ENCODE measurements at places on chromosomes 12 and 14.

- DNase-seq, result no peak
These were observed 125.1 kb upstream of the GRIP1 start for GRCh38 chr12:66803930-66804329.

- no peak for DNase-seq
These were observed 19.4 kb downstream of the TCHP start for GRCh38 chr12:109919456-109919855.

DNA sequence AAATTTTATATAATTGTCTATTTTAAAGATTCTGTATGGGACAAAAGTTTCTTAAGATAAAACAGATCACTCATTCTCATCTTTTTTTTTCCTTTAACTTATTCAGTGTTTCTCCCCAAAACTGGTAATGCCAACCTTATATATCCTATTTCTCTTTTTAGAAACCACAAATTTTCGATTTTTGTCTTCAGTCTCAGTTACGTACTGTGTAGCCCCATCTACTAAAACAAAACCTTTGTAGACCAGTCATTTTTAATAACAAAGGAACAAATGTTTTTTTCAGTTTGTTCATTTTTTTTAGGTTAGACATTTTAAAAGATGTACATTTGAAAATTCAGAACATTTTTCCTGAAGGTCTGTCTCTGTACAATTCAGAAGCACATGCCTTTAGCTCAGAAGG lies 18.2 kb downstream of the PNMA1 start:
- no peak for DNase-seq

DNA sequence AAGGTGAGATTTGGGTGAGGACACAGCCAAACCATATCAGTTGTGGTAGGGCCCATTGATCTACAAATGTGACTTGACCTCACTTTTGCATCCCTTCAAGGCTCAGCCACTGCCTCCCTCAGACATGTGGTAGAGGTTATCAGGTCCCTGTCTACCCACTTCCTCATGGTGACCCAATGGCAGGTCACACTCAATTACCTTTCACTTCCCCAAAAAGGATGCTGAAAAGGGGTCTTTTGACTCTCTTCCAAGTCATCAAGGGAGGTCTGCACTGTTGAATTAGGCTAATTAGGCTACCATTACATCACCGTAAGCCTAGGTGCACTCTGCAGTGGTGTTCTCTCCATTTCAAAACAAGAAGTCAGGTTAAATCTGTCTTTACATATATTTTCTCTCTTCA lies 22.6 kb upstream of the DRAM1 start:
- DNase-seq, result no peak

DNA sequence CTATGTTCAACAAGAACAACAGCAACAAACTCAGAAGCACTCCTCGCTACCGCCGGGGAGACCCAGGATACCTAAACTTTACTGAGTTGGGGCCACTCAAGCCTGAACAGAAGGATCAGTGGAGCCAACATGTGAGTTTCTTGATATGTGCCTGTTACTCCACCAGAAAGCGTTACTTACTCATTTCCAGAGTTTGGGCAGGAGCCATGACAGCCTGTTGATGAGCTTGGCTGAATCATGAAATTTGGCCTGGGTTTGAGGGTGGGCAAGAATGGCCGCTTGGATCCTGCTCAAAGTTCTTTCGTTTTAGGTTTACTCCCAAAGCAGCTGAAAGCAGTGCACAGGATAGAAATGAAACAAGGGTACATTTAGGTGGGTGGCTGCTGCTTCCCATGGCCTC lies 12.0 kb upstream of the GALNT6 start:
- no peak for DNase-seq

Measured in activated T-helper 1 cell treated with anti-CD3 and anti-CD28 coated beads, Interleukin-2, amount 50 U/mL, for 16 hours (primary cell).